Activated CD8-positive, alpha-beta memory T cell treated with anti-CD3 and anti-CD28 coated beads, Interleukin-2, amount 10 ng/mL, durations not matched to agents 7 days and 5 days (primary cell): ENCODE measurements at places on chromosomes 6 and 20. TPM values are rescaled to one million over a fixed set of nuclear protein-coding genes. Genes with fewer than 3 reads are reported as not detected.

The RIMS1 gene
- not detected for total RNA-seq

The IRF4 gene
- total RNA-seq, result 254 TPM

The CNR1 gene
- total RNA-seq, result not detected

DNA sequence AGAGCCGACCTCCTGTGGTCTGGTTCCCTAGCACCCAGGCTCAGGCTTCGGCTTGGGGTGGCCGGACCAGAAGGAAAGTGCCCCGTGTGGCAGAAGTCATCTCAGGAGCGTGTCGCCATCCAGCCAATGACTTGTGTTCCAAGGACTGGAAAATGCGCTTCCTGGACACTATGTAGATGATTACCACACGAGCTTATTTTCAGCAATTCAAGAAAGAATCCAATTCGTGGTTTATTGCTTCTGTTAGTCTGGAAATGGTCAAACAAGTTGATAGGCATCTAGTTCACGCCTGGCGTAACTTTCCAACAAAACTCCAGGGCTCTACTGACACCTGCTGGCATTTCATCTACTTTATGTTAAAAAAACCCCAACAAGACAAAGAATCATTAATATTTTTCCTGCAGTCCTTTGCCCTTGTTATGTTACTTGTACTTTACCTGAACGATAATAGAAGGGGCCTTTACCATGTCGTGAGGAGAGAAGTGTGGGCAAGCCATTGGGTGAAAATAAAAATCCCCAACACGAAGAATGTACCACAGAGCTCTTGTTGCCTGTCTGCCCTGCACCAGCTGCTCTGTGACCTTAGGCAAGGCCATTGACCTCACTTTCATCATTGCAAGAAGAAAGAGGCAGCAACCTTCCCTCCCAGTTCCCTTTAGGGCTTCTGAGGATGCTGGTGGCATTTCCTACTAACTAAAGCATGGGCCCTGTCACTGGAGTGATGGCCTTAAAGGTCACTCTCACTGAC is 154.7 kb upstream of the LAMP5 start:
- no peak for DNase-seq

- no peak for DNase-seq
Observed at GRCh38 chr20:20130399-20130798, 78.1 kb downstream of the CFAP61 start.

GRCh38 chr6:3455569-3456394 is 1.1 kb downstream of the SLC22A23 start:
- no peak for DNase-seq

- DNase-seq, result peak; percentile 69
Observed at GRCh38 chr20:23362392-23363256, 642 bp downstream of the GZF1 start.

- DNase-seq, result no peak
Observed at GRCh38 chr6:54115966-54116365, 4.7 kb downstream of the MLIP start.

DNA sequence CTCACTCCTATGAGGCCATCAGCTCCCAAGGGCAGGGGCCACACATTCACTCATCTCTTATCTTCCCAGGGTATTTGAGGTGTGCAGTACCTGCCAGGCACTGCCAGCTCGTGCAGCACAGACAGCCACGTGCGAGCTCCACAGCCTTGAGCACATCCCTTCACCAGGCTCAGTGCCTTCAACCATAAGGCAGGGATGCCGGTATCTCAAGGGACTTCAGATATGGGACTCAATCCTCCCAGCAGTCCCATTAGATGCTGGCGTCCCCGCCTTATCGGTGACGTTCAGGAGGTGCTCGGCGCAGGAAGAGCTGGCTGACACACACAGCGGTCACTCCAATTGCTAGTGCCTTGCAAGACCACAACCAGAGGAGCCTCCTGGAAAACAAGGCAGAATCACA is 47.0 kb downstream of the EZR start:
- DNase-seq, result no peak
